ENCODE measurements at places on chromosomes 2 and 18.
A peak's percentile ranks its signal among the peaks of the same experiment; 100 is the strongest.

GRCh38 chr2:152453129-152453911 lies 118.3 kb downstream of the FMNL2 start:
- no peak for DNase-seq

DNA sequence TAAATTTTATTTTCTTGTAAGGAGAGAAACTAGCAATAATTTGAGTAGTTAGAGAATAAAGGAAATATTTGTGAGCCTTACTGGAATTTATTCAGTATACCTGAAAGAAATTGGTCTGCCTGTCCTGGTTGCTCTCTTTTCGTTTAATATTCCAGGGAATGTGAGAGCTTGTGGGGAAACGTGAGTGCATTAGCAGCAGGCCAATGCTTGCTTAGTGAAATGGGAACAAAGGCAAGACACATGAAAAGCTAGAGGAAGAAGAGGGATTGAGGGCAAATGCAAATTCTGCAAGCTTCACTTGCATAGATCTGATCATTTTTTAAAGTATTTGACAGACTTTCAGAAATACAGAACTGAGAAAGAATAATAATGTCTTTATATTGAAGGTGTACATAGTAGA lies 111.0 kb downstream of the ERBB4 start:
- DNase-seq = no peak

DNA sequence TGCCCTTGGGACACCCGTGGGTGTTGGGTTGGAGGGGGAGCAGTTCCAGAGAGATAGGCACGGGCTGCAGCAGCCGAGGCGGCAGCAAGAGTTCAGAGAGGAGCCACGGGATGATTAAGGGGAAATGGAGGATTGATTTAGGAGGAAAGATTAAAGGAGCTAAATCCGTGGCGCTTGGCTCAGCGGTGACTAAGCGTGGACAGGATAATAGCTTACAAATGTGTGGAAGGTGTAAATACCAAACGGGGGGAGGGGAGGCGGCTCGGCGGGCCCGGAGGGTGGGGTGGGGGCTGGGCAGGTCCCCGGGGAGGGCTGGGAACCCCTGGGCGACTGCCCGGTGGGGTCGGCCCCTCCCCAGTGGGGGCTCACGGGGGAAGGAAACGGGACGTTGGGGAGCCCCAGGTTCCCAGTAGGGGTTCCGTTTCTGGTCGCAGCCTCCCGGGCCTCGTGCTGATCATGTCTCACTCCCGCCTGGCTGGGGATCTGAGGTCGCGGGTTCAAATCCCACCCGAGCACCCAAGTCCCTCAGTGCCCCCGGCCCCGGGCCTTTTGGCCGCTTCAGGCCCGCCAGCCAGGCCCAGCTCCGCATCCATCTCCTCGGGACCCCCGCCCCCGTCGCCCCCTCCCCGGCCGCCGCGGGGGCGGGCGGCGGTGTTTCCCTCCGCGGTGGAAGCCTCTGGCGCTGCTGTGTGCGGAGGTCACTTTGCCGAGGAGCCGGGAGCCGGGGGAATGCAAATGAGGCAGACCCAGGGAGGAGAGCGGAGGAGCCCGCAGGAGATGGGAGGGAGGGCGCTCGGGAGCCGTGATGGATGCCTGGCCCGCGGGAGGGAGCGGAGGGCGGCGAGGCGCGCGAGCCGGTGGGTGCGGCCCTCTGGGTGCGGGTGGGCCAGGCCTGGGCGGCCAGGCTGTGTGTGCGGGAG lies 8.1 kb downstream of the ASIC4 start:
- DNase-seq = no peak

DNA sequence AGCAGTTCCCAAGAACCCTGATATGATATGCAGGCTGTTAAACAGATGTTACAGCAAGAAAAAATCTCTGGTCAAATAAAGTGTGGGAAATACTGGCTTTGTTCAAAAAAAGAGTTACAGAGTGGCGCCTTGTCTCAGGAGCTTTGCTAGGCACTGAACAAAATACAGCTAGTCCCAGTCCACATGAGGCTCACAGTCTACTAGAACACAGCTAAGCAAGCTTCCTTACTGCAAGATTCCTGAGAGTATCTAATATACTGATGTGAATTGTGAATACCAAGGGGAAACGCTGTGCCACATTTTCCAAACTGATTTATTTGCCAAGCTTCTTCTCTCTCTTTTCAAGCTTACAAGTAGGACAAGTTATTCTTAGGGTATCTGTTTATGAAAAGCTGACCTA lies 188.8 kb upstream of the NABP1 start:
- no peak for DNase-seq

DNA sequence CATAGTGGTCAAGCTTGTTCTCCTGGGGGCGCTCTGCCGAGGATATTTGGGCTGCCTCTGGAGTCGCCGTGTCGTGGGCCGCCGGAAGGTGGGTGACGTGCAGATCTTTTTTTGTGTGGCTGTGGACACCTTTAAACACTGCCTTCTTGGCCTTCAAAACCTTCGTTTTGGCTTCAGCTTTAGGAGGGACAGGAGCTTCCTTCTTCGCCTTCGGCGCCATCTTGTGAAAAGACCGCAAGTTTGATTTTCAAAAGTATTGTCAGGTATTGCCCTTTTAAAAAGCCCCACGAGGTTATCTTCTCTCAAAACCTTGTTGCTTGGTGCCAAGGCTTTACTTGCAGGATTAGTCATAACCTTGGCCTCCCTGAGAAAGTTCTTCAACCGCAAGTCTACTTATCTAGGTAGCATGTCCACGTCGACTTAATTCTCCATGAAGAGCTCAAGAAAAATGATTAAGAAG lies 20.8 kb downstream of the LAMA3 start:
- no peak for DNase-seq

DNA sequence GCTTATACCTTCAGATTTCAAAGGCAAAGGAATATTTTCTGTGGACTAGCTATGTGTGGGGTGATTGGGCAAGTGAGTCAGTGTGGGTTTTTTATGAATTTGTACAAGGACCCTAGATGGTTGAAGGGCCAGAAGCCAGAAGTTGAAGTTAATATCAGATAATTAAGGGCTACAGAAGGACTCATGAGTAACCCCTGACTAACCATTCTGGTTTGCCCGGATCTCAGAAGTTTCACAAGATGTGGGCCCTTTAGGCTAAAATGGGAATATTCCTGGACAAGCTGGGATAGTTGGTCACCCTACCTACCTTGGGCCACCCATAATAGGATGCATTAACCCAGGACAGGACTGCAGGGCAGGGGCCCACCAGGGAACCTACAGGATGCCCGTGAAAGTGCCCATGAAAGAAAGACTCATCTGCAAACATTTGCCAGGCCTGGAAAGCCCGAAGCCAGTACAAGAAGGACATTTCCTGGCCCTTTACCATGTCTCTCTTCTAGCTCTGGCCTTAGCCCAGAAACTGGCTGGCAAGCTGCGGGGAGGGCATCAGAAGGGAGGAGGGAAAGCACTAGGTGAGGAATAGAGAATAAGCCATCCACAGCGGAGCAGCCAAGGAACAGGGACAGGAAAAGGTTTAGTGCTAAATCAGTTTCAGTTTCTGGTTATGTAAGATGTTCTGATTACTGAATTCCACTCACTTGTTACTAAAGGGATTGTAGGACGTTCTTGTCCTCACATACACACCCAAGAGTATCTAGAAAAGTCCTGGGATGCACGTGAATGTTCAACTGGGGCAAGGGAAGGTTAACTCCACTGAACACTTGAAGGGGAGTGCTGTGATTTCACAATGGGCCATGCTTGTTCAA lies 33.6 kb downstream of the GCG start:
- peak; percentile 53 for DNase-seq

DNA sequence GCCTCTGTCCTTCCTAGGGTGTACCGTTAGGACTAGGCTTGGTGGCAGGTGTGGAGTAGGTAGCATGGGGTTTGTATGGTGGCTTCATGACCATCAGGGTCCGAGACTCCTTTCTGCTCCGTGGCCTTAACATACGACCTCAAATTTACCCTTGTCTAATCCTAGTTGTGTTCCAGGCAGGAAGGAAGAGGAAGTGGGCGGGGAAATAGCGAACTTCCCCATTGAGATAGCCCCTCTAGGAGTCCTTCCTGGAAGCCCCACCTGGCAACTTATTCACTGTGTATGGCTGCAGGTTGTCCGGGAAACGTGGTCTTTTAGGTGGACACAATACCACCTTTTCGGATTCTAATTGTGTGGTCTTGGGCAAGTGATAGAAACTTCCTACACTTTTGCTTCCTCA lies 9.3 kb downstream of the CD8A start:
- DNase-seq = no peak

DNA sequence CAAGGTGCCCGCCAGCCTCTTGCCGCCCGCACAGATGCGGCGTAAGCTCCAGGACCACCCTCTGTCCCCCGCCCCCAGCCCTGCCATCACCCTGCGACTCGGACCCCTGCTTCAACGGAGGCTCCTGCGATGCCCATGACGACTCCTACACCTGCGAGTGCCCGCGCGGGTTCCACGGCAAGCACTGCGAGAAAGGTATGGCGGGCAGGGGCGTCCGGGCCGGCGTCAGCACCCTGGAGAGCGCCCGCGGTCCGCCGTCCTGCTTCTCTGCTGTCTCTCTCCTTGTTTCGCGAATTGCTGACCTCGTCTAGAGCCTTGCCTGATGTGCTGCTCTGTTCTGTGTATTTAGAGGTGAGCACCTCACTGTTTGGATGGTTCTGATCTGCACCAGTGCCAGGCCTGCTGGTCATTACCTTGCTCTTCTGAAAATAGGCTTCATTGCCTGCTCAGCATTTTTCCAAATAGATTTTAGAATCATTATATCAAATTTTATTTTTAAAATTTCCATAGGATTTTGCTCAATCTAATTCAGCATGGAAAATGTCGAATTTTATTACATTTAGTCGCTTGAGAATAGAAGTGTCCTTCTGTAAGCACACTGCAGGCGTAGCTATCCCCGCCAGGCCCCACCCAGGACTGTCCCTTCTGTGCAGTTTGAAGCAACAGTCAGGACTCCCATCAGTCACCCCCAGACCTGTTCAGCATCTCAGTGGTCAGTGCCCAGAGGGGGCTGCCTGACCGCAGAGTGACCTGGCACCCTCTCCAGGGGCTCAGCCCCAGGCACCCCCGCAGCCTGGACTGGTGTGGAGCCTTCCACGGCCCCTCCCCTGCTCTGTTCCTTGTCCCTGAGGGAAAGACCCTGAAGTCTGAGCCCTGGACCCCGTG lies 51.6 kb downstream of the SNED1 start:
- DNase-seq = no peak

DNA sequence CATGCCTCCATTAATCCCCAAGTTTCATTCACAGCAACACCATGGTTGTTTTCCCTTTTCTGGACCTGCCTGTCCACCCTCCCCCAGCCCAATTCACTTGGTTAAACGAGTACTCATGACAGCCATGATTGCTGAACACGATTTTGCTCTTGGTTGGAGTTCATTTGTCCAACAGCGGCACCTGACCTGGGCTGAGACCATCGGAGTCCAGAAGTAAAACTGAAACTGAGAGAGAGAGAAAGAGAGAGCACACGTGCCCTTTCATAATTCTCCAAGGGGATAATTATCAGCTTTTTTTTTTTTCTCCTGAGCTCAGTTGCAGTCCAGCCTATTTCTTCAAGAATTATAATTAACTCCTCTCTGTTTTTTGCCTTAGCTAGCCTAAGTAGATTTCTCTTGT lies 13.7 kb upstream of the KIF5C start:
- no peak for DNase-seq

DNA sequence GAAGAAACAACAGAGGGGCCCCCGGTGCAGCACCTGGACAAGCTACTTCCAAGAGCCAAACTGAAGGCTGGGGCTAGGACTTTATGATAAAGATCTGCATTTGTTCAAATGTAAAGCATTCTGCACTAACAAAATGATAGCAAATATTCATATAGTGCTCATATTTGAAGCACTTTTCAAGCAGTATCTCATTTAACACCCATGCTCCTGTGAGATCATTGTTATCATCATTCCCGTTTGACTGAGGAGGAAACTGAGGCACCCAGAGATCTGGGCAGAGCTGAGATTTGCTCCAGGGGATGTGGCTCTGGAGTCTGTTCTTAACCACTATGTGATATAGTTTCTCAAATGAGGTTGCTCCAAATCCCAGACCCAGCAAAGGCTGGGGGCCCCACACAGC lies 9.8 kb downstream of the KCTD1 start:
- DNase-seq = no peak

- no peak for DNase-seq
Measured at GRCh38 chr2:109690457-109690821, 76.3 kb downstream of the SOWAHC start.

GRCh38 chr2:211737282-211737681 lies 801.3 kb downstream of the ERBB4 start:
- no peak for DNase-seq

DNA sequence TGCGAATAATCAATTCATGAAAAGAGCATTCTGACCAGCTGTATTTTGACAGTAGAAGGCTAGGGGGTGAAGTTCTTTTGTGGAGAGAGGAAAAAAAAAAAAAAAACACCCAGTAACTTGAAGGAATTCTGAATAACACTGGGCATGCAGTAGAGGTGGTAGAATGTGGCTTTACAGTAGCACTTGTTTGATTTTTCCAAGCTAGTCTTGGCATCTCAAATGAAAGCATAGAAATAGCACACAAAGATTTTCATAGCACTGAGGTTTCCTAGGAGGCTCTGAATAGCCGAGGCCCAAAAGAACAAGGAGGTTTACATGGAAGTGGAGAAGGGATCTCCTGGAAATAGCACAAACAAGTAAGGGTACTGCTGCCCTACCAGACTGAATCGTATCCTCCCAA lies 470.2 kb upstream of the CDH20 start:
- no peak for DNase-seq
